H9 (cell line): ENCODE measurements at places on chromosomes 3 and 15. TPM values are rescaled to one million over a fixed set of nuclear protein-coding genes. Genes with fewer than 3 reads are reported as not detected.

- H3K36me3 ChIP-seq = no peaks in the 10 kb centered on the region
- no peak overlapping the region for H3K4me3 ChIP-seq
- H3K27ac ChIP-seq = no peak overlapping the region
- no peak for DNase-seq
- no peaks in the 10 kb centered on the region for H3K4me1 ChIP-seq
Observed at GRCh38 chr3:8363200-8363599, 138.4 kb upstream of the LMCD1 start.

DNA sequence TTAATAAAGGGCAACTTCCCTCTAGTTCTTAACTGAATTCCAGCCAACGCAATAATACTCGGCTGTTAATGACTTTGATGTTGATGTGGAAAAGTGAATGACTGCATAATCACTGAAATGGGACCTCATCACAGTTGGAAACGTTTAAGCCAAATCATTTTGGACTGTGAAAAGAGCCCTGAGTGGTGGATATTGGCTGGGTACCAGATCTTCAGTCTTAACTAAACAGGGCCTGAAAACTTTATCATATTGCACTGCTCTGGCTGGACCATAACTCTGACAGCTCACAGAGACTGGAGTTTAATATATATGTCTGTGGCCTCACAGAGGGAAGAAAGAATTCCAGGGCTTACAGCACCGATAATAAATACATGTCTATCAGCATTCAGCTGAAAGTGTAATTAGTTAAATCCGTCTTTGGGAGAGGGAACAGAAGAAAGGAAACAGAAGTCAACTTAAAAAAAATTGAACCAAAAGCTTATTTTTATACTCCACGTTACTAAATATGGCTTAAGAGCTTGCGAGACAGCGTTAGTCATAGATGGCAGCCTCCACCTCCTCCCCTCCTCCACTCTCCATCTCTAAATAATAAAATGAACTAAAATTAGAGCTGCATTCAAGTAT, 222.3 kb upstream of the CDIN1 start:
- H3K27me3 ChIP-seq = no peaks in the 10 kb centered on the region
- H3K4me1 ChIP-seq = no peaks in the 10 kb centered on the region
- H3K27ac ChIP-seq = no peak overlapping the region
- no peak for DNase-seq
- H3K36me3 ChIP-seq = no peaks in the 10 kb centered on the region

GABRG3 gene
- 0.15 and 0.24 TPM in 2 replicates for total RNA-seq

CFAP100 gene
- total RNA-seq = 0.26 and 0.44 TPM in 2 replicates

EBLN2 gene
- total RNA-seq = 4.4 and 6.1 TPM in 2 replicates

SLC22A14 gene
- not detected in 2 replicates for total RNA-seq

GOLGA8O gene
- total RNA-seq = not detected in 2 replicates
